ENCODE measurements at places on chromosomes 4 and X. TPM values are rescaled to one million over a fixed set of nuclear protein-coding genes. Genes with fewer than 3 reads are reported as not detected.

Gene GAB3
- 9.3 TPM for polyA plus RNA-seq

Gene DNAAF6
- not detected for polyA plus RNA-seq

Gene PLP1
- not detected for polyA plus RNA-seq

Gene RHOXF2B
- not detected for polyA plus RNA-seq

Gene PSAPL1
- polyA plus RNA-seq = not detected

Gene LRP2BP
- 0.36 TPM for polyA plus RNA-seq

Gene YY2
- 0.21 TPM for polyA plus RNA-seq

Gene RASL11B
- polyA plus RNA-seq = 0.37 TPM

Gene ADH1A
- not detected for polyA plus RNA-seq

Gene INTU
- not detected for polyA plus RNA-seq

Gene ADH1B
- not detected for polyA plus RNA-seq

Gene RAB41
- not detected for polyA plus RNA-seq

Gene GYPA
- not detected for polyA plus RNA-seq

Gene FAT4
- 0.47 TPM for polyA plus RNA-seq

Gene SLIT2
- polyA plus RNA-seq = not detected

Gene AVPR2
- polyA plus RNA-seq = not detected

Gene CASP6
- polyA plus RNA-seq = 15.5 TPM

Gene C1GALT1C1
- 25.9 TPM for polyA plus RNA-seq

Gene POF1B
- polyA plus RNA-seq = not detected

Gene TMEM144
- polyA plus RNA-seq = 0.36 TPM

Gene FRMPD3
- not detected for polyA plus RNA-seq

Gene GC
- polyA plus RNA-seq = not detected

Gene PLS3
- 1.1 TPM for polyA plus RNA-seq

Gene SLC7A11
- polyA plus RNA-seq = not detected

Gene IL9R
- 0.14 TPM for polyA plus RNA-seq

Gene PNPLA4
- polyA plus RNA-seq = 11.9 TPM

Gene ATP8A1
- polyA plus RNA-seq = 23.0 TPM

Gene HS6ST2
- 0.27 TPM for polyA plus RNA-seq

Gene PRDM8
- polyA plus RNA-seq = 1.9 TPM

Gene PIN4
- 46.4 TPM for polyA plus RNA-seq

Gene SPATA4
- polyA plus RNA-seq = not detected

Gene SOX3
- polyA plus RNA-seq = not detected

Gene ADGRA3
- polyA plus RNA-seq = 0.99 TPM

Gene ARAP2
- polyA plus RNA-seq = 34.7 TPM

Gene PAGE1
- polyA plus RNA-seq = not detected

Gene AR
- polyA plus RNA-seq = not detected

Gene TRO
- 2.4 TPM for polyA plus RNA-seq

Gene CENPU
- polyA plus RNA-seq = 7.1 TPM

Gene UGT2A1
- polyA plus RNA-seq = not detected

Gene SMIM31
- not detected for polyA plus RNA-seq
